ENCODE measurements at places on chromosomes 1 and 21.

DNA sequence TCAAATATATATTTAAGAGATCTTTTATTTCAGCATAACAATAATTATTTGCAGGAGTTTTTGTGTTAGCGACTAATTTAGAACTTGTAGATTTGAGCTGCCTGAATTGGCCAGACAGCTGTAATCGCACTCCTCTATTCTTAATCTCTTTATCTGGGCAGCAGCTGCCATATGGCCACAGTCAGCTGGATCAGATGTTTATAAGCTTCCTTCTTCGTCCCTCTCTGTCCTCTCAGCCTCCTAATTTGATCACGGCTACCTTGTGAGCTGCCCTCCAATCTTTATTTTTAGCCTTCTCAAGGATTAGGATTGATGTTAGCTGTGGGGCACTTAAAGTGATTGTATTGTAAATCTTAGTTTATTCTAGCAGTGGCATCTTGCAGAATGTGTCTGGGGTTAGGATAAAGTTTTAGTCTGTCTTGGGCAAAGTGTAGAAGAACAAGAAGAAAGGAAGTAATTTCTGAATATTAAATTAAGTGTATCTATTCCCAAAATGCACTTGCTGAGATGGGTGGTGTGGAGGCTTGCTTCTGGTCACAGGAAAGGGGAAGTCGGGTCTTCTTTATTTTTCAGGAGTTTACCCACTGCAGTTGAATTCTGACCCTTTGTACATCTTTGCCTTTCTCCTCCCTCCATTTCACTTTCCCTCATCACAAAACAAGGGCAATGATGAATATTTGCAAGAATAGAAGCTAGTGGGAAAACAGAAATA, 1.1 kb downstream of the ZBTB18 start:
- no peak for DNase-seq

DNA sequence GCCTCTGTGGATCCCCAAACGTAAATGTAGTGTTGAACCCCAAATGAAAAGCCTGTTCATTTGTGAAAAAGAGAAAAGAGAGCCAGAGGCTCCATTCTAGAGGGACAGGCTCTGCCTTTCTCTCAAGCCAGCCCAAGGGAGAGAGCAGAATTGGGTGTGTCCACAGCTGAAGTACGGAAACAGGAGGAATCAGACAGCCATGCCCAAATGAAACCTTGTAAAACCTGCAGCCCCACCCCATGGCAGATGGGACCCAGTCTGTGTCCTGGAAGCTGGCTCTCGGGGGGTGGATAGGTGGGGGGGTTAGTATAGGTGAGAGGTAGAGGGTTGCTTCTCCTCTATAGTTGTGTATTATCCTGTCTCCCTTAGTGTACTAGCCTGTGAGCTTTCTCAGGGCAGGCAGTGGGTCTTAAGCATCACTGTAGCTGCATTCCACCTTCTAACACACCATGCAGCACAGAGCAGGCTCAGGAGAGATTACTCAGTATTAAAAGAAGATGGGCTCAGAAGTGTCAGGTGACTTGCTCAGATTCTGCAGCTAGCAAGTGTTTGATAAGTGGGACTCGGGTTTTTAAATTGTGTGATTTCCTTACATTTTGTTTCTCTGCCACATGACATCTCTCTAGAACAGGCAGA, 67.4 kb upstream of the SIPA1L2 start:
- DNase-seq: no peak

DNA sequence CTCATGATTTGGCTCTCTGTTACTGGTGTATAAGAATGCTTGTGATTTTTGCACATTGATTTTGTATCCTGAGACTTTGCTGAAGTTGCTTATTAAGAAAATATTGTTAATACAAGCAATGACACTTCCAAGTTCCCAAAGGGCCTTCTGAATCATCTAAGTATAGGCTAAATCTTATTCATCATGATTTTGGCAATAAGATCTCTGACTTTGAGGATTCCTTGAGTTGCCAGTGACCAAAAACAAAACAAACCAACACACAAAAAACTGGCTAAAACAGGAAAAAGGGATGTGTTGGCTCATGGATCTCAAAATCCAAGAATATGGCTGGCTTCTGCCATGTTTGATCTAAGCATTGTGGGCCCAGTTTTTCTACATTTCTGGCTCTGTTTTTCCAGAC, 163.4 kb downstream of the HHIPL2 start:
- no peak for DNase-seq

DNA sequence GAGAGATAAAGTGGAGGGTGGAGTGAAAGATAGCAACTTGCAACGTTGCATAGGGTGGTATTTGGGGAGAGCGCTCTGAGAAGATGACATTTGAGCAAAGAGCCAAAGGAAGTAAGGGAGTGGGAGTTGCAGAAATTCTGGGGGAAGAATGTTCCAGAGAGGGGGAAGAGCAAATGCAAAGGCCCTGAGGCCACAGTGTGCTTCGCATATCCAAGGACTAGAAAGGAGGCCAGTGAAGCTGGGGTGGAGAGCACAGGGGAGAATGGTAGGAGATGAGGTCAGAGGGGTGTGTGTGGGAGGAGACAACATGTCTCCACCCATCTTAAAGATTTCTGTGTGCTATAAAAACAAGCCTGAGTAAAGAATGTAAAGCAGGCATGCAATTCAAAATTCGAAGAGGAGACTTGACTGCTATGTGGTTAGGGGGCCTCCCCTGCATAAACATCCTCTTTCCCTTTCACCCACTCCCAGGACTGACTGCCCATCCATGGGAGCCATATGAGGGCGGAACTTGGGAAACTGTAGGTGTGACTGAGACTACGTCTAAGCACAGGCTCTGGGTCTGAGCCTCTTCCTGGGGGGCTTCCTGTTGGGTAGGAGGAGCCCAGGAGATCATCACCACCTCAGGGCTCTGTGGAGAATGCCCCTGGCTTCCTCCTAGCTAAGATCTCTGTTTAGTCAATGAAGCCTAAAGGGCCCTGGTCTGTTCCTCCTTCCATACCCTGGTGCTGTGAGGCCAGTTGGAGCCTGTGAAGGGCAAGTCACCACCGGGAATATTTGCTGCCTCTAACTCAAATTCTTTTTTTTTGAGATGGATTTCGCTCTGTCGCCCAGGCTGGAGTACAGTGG, 2.9 kb upstream of the CLIC4 start:
- no peak for DNase-seq

GRCh38 chr21:31777857-31778256, 45.9 kb upstream of the SCAF4 start:
- DNase-seq: no peak

- DNase-seq: no peak
Measured at GRCh38 chr21:31135531-31136184, 97.4 kb upstream of the KRTAP19-8 start.
